ENCODE measurements at places on chromosomes 1 and 21.

DNA sequence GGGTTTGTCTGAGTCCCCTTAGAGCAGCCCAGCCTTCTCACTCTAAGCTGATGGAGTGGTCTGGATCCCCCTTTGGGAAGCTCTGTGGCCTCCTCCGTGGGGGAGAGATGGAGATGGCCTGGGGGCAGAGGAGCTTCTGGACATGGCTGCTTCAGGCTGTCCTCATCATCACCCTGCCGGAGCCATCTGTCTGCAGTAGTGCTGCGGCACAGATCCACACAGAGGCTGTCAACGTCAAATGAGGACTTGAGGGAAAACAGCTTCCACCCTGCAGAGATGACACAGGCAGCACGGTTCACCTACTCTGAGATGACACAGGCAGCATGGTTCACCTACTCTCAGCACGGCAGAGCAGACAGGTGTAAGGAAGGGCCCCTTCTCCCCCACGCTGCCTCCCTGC, 134.3 kb downstream of the IGSF21 start:
- no peak for DNase-seq

DNA sequence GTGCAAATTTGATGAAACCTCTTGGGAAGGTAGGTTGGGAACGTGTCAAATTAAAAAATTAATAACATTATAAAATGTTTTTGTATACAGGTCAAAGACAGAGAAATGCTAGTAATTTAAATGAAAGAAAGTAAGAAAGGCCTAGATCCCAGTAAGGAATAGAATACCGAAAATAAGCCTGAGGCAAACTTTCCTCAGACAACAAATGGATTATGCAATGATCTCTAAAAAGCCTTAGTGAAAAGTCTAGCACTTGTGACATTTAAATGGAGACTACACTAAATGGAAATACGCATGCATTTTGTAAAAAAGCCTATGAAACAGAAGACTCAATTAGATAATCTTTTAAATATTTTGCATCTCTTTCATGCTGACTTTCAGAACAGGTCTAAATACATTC, 138.5 kb upstream of the ZNHIT6 start:
- DNase-seq: no peak

GRCh38 chr1:168582688-168583336, 6.4 kb downstream of the XCL1 start:
- peak; percentile 32 for DNase-seq

DNA sequence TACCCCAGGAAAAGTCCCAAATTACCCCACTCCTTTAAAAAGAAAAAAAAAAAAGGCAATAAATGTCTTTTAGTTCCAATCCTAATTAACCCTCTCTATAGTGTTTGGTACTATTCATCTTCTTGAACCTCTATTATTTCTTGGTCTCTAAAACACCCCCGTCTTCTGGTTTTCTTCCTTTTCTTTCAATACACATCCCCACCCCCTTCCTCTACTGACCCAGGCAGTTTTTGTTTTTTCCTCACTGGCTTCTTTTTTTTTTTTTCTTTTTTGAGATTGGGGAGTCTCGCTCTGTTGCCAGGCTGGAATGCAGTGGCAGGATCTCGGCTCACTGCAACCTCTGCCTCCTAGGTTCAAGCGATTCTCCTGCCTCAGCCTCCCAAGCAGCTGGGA, 26.1 kb downstream of the EGLN1 start:
- no peak for DNase-seq

DNA sequence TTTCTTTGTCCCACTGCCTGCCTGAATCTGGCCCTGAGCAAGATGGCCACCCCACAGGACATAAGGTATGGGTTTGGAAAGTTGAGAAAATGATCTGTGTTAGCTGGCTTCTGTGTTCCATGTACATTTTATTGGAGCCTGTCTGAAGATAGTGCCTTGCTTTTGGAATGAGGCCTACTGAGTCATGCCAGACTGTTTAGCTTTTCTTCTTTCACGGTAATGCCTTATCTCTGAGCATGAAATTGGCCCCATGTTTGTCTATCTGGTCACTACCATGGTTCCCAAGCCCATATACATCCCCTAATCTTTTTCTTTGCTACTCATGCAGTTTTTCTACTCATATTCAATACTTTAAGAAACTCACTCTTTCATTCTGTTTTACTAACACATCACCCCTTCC, 85.1 kb upstream of the LMO4 start:
- DNase-seq: no peak

- peak; percentile 92 for DNase-seq
Observed at GRCh38 chr1:59061876-59062275, 235.0 kb upstream of the FGGY start.

DNA sequence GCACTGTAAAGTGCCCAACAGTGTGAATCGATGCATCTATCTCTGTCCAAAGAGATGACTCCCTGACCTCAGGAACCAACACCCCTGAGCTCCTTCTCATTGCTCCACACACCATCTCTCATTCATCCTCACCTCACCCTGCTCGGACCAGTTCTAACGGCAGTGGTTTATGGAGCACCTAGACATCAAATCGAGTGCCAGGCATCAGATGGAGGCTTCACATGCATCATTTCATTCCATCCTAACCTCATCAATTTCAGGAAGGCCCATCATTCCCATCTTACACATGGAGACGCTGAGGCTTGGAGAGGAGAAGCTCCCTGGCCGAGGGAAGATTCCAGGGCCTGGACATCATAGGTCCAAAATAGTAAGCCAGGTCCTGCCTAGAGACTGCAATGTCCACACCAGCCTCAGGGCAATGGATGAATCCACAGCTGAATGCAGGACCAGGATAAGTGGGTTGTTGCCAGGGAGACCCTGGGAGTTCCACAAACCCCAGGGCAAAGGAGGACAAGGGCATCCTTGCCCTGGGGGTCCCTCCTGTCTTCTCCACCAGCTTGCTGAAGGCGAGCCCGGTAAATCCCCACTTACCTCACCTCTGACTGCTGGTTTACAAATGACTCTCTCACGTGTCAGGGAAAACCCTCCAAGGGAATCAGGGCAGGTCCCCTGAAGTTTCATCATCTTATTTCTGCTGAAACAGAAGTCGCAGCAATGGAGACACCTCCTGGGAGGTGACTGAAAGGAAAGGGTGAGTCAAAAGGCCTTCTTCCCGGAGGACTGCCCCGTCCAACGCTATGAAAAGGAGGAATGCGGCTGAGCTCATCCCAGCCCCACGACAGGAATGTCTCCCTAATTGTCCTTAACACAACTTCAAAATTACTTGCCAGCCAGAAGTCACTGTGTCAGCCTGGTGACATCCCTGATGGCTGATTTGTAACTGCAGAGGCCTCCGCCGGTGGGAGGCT, 9.0 kb upstream of the IFFO2 start:
- DNase-seq: peak; percentile 70

GRCh38 chr1:97980530-97980929, 59.7 kb upstream of the DPYD start:
- no peak for DNase-seq

- no peak for DNase-seq
Observed at GRCh38 chr1:82919837-82920236, 1079.1 kb downstream of the TTLL7 start.

- DNase-seq: no peak
Observed at GRCh38 chr1:215792446-215792845, 225.3 kb downstream of the KCTD3 start.

- no peak for DNase-seq
Observed at GRCh38 chr1:109814223-109814622, 50.5 kb upstream of the EPS8L3 start.

- DNase-seq: peak; percentile 44
Observed at GRCh38 chr1:203442821-203443220, 32.8 kb upstream of the PRELP start.

DNA sequence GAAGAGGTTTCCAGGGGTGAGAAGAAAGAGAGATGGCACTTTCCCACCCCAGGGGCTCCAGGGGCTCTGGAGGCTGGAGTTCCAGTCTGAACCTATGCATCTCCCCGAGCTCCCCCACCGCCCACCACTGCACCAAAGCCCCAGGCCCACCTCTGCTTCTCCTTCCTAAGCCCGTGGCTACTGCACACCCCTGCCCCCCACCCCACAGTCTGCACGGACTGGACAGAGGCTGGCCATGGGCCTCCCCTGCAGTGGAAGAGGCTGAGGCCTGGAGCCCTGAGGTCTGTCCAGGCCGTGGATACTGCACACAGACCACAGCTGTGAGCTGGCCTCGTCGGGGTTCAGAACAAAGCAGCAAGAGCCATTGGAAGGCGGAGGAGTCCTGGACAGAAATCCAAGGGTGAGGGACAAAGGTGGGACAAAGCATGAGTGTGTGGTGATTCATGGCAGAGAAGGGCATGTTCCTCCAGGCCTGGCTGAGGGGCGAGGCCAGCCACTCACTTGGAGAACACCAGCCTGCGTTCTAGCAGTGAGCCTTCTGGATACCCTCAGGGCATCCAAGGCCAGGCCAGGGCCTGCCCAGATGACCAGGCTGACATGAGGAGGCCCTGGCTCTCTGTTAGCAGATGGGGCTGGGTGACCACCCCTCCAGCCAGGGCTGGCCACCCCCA, 244.8 kb upstream of the VAMP3 start:
- no peak for DNase-seq

DNA sequence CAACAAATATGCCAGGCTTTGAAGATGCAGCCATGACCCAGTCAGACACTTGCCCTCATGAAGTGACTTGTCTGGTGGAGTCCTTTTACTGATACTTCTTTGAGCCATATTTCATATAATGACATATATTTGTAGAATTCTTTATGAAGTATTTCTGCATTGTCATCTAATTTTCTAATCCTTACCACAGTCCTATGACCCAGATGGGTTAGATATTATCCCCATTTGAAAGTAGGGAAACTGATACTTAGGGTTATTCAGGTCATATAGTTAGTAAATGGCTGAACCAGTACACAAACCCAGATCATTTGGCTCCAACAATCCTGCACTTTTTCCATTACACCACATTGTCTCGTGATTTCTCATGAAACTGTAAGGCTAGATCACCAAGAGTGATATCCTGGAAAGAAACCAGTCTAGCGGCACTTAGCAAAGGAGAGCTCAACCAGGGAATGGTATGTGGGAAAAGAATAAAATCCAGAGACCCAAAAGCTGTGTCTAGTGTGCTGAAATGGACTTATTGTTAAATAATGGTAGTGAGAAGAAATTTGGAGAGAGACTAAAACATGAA, 49.6 kb downstream of the ZFYVE9 start:
- no peak for DNase-seq

GRCh38 chr1:2591581-2592261, 5.1 kb downstream of the PRXL2B start:
- no peak for DNase-seq

- no peak for DNase-seq
Observed at GRCh38 chr1:19420606-19421005, 64.7 kb downstream of the CAPZB start.

- DNase-seq: no peak
Observed at GRCh38 chr1:10657088-10657847, 139.2 kb downstream of the CASZ1 start.

- DNase-seq: no peak
Observed at GRCh38 chr1:34781071-34781843, at the start of gene GJB3. Gene GJB3, plus strand, starts transcription at chr1:34781214. Its CDS starts 3,549 bp downstream, at chr1:34784763.

- DNase-seq: no peak
Observed at GRCh38 chr1:18385239-18385790, 95.4 kb upstream of the KLHDC7A start.

DNA sequence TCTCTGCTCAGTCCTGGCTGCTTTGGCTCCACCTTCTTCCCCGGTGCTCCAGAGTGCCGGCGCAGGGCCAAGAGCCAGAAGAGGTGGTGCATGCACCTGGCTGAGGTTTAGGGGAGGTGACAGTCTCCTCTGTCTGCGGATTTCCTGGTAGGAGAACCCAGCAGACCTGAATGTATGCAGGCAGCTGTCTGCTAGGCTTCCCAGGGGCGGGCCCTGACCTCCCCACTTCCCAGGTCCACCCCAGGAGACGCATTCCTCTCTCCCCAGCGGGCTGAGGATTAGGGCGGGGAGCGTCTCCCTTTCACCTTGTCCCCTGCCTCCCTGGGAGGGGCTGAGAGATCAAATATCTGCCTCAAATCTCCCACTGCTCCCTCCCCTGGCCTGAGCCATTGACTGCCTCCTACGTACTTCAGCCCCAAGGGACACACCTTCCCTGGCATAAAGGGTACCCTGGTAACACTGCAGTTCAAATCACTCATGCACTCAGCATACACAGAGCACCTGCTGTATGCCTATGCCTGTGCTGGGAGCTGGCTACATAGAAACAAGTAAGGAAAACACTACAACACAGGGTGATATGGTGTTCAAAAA, 27.5 kb downstream of the DMBX1 start:
- no peak for DNase-seq

DNA sequence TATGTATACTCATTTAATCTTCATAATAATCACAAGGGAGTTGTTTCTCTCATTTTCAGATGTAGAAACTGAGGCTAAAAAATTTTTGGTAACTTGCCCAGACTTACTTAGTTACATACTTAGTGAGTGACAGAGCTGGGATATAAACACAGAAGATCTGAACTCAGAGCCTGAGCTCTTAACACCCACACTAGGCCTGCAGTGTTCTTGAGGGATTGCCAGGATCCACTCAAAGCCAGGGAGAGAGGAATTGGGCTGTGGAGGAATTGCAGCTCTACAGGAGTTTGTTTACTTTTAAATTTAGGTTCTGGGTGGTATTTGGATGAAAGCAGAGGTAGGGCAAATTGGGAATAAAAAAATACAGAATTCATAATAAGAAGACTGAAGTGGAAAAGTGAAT, 515.1 kb upstream of the PLXNA2 start:
- no peak for DNase-seq

DNA sequence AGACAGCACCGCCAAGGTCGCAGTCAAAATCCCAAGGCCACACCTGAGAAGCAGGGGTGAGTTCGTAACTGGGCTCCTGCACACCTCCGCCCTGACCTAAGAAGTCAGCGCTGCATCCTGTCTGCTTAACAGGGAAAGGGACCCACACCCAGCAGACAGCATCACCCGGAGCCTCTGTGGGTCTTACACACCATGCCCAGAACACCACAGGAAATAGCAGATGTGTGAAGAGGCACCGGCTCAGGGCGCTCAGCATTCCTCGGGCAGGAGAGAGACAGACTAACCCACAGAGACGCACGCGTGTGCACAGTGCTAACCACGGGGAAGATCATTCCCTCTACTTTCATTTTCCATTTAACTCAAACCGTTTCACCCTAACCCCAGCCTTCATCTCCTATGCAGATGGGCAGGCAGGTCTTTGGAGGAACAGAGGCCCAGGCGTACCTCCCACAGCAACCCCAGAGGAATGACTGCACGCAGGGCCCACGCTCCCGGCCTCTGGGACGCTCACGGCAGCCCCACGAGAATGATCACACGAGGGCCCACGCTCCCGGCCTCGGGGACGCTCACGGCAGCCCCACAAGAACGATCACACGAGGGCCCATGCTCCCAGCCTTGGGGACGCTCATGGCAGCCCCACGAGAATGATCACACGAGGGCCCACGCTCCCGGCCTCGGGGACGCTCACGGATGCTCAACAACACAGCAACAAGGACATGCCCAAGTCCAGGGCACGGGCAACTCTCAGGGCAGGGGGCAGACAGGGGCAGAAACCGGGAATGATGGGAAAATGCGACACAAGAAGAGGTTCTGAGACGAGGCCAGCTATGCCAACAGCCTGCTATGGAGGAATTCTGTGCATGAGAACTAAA, 20.9 kb downstream of the POFUT2 start:
- no peak for DNase-seq

DNA sequence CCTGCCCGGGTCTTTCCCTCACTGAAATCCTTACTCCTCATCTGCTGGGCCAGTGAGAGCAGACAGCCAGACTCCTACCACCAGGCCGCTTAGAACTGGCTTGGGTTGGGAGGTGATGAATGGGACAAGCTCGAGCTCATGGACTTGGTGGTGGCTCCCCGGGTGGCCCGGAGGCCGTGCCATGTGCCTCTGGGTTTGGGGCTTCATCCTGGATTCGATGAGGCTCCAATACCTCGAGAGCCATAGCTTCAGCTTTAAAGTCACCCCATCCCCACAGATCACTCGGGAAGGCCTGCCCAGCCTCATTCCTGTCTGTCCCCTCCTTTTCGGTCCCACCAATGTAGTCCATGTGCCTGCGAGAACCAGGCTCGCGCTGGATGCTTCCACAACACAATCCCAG, 51.5 kb downstream of the MYOM3 start:
- DNase-seq: no peak

All from GM04503 (cell line).